ENCODE measurements at places on chromosomes 6 and 20.

DNA sequence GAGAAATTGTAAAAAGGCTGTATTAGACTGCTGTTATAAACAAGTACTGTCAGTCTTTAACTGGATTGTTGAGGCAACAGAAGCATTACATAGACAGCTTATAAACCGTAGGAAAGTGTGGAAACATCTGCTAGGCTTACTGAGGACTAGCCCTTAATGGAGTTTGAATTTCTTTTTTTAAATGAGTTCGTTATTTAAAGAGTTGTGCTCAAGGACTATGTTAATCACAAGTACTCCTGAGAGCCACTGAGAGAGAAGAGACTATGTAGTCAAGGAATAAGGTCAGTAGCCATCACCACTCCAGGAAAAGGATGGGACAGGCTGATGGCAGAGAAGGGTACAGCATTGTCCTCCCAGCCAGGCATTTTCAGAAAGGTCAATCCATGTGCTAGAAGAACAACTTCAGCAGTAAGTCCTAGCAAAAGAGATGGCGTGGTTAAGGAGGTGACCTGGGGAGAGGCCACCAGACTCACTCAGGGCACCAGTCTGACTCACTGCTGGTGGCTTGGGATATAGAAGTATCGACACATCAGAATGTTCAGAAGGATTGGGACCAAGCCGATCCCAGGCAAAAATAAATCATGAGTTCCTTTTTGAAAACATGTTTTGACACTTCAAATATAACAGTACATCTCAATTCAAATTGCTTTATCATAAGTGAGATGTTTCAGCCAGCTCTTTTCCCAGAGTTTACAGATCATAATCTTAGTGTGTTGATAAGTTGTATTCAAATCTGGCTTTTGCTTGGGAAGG is 6.4 kb downstream of the RPS12 start:
- no peak for DNase-seq

DNA sequence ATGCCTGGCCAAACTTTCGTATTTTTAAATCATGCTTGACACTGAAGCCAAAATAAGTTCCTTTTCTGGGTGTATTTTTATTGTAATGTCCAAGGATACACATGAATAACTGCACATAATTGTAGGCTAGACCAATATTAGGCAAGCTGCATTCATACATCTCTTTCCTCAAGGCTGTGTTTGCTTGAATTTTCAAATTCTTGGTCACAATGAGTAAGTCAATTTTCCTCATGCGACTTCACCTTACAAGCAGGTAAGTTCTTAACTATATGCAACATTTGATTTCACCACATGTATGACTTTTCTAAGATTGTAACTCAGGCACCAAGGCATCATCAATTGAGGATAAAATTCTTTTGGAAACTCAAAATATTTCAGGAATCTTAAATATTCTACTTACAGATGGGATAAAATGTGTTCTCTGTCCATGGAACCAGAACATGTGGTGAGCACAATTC is 112.4 kb upstream of the ZNF217 start:
- no peak for DNase-seq

DNA sequence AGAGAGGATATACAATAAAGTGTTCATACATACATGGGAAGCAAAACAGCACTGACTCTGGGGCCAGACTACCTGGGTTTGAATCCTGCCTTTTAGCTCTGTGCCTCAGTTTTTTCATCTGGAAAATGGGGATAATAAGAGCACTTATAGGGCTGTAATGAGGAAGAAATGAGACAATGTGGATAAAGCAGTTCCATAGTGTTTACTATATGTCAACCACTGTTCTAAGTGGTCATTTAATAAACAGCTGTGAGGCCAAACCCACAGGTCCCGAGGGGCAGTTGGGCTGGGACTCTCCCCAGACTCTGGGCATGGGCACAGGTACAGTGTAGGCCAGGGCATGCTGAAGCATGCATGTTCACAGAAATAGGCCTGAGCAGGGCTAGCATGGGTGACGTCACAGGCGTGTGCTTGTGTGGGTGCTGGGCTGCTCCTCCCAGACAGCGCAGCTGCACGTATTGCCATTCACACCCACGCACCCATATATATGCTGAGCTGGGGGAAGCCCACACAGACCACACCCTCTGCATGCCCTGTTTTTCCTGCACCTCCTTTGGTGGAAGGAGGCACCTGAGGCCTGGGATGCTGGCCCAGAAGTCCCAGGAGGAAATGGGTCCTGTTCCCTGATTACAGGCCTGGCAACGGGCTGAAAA is 3.5 kb upstream of the PLCG1 start:
- DNase-seq: peak; percentile 22

- no peak for DNase-seq
These were observed 87.8 kb downstream of the LYRM4 start for GRCh38 chr6:5172897-5173474.

- DNase-seq: no peak
These were observed 31.6 kb downstream of the CBFA2T2 start for GRCh38 chr20:33521461-33521860.

DNA sequence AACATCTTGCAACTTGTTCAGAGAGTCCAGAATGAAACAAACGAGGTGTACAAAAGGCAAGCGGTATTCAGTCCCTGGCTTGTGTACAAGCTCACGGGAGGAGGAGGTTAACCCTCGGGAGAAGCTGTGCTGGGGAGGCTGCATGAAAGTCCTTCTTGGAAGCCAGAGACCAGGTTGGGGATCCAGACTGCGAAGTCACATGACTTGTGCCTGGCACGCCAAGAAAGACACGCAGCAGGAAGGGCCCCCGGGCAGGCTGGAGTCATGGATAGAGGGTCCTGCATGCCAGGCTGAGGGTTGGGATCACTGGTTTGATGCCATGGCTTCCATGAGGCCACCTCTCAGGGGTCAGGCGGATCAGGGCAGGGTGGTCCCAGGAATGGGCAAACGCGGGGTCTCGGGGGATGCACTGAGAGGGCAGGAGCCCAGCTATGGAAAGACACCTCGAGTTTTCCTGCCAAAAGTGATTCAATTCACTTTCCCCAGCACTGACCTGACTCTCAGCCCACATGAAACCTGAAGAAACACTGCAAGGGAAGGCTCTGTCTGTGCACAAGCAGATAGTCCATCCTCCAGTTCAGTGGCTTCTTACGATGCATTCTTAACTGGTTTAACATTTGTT is 79.4 kb downstream of the DLL1 start:
- DNase-seq: no peak

- DNase-seq: no peak
These were observed 140.7 kb downstream of the RNASET2 start for GRCh38 chr6:166815629-166816028.

DNA sequence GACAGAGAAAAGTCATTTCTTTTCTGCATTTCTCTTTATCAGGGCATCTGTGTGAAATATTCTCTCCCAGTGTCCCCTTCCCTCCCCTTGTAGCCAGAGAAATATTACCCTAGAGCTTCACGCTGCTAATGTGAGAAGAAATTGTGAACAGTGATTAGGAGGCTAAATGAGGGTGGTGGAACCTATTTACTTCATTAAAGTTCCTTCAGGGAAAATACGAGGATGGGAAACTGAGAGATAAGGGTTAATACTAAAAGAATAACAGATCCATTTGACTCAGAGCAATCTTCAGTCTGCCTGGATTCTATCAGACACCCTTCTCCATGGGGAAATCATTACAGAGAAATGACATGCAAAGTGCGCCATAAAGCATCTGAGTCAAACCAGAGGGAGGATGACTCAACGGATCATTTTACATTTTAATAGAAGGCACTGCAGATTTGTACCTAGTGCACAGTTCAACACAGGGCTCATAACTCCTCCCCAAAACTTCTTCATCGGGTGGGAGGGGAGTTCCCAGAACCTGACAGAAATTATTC is 131.3 kb downstream of the GJA10 start:
- DNase-seq: no peak

- no peak for DNase-seq
These were observed 35.8 kb downstream of the ZBTB9 start for GRCh38 chr6:33490198-33490597.

DNA sequence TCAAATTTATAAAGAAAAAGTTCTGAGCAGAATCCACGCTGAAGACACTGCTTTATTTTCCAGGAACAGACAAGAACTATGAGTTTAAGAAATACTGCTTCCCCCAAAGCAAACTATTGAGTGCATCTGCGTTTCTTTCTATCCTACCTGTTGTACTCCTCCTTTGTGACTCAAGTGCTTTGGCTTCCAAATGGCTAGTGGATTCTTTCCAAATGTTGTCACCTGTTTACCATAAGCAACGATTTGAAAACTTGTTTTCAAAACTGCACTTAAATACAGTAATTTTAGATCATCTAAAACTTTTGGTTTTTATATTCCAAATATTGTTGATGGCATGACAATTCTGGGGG is 9.5 kb downstream of the PXDC1 start:
- DNase-seq: no peak

GRCh38 chr6:9404351-9405146 is 969.2 kb upstream of the SLC35B3 start:
- DNase-seq: no peak

DNA sequence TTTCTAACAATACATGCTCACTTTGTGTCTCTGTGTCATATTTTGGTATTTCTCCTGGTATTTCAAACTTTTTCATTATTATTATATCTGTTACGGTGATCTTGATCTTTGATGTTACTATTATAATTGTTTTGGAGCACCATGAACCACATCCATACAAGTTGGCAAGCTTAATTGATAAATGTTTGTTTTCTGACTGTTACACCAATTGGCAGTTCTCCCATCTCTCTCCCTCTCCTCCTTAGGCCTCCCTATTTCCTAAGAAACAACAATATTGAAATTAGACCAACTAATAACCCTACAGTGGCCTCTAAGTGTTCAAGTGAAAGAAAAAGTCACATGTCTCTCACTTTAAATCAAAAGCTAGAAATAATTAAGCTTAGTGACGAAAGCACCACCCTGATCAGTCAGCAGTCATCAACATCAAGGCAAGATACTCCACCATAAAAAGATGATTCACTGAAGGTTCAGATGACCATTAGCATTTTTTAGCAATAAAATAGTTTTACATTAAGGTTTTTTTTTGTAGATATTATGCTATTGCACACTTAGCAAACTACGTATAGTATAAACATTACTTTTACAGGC is 61.5 kb downstream of the IBTK start:
- DNase-seq: no peak

GRCh38 chr20:33076662-33077372 is 2.6 kb upstream of the BPIFB4 start:
- DNase-seq: no peak

DNA sequence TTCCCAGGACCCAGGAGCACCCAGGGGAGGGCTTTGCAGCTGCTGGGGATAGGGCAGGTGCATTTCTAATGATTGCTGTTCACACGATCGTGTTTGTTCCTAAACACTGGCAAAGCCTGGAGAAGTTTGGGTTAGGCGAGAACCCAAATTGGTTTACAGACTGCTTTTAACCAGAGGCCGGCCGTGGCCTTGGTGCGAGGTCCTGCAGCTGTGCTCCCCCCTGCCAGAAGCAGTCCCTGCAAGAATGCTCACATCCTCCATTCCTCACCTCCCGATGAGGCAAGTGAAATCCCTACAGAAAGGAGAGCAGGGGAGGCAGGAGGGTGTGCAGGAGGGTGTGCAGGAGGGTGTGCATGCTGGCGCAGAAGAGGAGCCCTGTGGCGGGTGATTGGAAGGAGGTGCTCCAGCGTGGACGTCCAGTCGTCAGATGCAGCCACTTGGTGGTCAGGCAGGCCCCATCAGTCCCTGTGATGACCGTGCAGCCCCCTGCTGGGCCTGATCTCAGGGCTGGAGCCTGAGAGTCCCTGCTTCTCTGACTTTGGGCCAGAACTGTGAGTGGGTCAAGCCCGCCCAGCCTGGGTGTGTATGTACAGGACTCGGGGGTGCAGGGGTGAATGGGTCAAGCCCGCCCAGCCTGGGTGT is 55.7 kb upstream of the FRMD1 start:
- DNase-seq: no peak

DNA sequence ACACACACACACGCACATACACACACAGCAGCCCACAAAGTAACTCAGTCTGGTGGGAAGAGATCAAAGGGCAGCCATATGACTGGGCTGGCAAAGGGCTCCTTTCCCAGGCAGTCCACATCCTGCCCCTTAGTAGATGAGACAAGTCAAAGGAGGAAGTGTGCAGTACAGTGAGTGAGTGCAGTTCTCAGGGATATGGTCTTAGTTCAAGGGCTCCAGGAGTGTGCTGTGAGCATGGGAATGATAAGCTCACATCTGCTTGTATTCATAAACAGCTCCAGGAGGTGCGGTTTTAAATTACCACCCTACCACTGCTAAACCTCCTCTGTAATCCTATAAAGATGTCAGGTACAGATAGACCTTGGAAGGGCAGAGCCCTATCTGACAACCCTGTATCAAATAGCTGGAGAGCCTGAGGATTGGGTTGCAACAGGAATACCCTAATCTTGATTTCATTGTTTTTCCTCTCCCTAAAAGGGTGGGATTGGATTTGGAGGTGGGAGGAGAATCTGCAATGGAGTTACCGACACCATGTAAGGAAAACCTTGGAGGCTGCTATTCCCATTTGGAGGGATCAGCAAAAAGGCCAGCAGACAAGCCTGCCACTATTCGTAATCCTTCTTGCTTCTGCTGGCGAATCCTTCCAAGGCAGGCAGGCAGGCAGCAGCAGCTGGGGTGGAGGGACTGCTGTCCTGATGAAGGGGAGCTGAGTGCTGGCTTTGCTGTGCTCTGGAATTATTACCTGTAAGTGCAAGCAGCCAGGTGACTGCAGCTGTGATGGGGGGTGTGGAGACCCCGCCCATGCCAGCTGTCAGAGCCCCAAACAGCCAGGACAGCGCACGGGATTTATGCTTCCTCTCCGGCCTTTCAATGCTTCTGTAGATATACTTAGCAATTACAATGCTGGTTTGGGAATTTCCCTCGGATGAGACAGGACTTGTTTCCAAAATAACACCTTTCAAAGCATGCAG is 342.7 kb downstream of the PRL start:
- DNase-seq: peak; percentile 2

- DNase-seq: no peak
These were observed 90.5 kb upstream of the PRSS16 start for GRCh38 chr6:27156874-27157458.

- DNase-seq: no peak
These were observed 246.5 kb downstream of the ERMARD start for GRCh38 chr6:169997930-169998218.

DNA sequence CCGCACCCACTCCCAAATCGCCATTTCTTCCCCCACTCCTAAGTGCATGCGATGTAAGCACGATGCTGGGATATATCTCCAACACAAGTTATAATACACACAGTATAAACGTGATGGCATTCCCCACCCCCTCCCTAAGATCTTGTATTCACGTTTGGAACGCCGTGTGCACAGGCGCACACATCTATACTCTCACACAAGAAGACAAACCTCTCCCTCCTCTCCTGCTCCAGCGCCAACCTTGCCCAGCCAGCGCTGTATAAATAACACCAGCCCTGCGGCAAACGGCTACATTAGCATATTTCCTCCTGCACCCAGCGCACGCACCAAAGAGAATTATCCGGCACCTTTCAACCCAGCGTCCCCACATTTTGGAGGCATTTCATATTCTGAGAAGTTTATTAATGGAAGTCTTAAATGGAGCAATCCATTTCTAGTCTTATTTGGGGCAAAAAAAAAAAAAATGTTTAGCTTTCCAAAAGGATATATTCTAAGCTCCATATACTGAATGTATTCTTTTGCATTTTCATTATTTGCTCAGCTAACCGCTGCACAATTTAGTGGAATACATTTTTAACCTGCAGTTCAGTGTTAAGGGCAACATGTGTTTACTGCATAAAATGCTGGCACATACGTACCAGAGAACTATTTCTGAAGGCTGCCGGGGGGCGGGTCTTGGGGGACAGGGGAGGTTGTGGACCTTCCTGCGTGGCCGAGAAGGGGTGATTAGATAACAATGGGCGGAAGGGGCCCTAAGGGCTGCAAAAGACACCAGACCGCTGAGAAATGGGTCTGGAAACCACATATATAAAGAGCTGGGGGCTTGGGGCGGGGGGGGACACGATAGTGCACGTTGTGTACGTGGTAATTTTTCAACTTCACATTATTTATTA is 1.1 kb upstream of the SLC22A23 start:
- peak; percentile 52 for DNase-seq

All from anterior cingulate cortex (tissue), 58 donors.